ENCODE measurements at places on chromosomes 6 and 20.

GRCh38 chr6:6503191-6503590 is 85.3 kb upstream of the LY86 start:
- no peak for DNase-seq

DNA sequence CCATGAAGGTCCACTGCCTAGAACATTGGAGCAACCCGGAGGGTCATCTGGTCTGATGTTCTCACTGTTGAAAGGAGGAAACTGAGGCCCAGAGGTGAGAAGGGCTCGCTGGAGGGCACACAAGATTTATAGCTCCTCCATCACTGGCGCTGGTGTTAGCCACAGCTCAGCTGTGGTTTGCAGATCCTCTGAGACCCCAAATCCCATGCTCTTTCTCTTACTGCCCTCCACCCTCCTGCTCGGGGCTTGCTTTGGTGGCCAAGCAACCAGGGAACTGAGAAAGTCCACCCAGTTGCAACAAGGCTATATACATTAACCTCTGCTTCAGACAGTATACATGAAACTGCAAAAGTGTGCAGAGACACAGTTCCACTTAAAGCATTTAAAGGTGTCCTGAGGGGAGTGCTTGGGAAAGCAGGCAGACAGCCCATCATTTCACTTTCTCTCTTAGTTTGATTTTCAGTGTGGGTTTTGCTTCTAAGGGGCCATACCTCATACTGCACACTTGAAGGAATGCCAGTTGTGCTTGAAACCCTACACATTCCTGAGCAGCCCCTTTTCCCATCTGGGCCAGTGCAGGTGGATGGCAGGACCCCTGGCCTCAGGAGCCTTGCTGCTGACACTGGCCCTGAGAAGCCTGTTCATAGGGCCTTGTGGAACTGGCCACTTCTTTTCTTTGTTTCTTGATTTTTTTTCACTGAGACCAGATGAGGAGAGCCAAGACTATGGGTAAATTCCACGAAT is 347.6 kb downstream of the CDC5L start:
- DNase-seq, result no peak

DNA sequence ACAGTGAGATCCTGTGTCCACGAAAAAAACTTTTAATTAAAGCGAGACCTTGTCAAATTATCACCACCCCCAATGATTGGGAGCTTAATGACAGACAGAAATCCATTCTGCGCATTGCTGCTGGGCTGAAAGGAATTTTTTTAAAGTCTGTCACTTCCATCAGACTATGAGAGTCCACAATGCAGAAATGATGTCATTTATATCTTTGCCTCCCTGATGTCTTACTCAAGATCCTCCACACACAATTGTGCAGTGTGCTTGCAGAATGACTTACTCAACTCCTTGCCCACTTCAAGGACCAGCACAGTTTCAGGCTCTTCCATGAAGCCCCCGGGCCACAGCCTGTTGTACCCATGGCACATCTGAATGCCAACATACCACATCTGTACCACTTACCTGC is 41.0 kb downstream of the GPLD1 start:
- DNase-seq, result no peak

DNA sequence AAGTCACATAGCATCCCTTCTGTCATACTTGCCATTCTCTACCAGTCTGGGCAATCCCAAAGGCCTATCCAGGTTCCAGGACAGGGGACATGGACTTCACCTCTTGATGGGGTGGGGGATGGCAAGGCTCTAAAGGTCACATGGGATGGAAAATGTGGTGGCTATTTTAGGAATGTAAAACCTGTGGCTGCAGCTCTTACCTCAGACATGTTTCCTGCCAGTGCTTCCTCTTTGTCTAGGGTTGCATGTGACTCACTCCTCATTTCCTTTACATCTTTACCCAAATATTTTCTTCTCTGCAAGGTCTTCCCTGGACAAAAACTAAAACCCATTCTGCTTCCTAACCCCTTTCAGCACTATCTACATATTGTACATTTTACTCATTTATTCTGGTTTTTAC is 135.7 kb downstream of the BTBD3 start:
- DNase-seq, result no peak

DNA sequence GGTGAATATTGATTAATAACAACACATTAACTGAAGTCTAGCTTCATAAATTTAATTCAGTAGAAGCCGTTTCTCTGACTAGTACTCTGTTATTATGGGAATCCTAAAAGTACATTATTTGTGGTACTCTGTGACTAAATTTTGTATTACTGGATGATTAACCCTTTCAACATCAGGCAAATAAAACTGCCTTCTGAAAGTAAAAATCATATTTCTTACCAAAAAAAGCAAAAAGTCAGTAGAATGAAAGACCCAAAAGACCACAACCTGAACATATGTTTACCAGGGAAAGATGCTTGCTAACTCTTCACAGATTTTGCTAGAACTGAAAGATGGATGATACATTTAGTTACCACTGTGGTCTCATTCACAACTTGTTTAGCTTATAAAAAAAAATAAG is 73.2 kb downstream of the AHI1 start:
- no peak for DNase-seq

GRCh38 chr20:13436530-13436929 is 202.2 kb downstream of the TASP1 start:
- DNase-seq, result no peak
